Activated CD8-positive, alpha-beta T cell treated with anti-CD3 and anti-CD28 coated beads for 36 hours (primary cell): ENCODE measurements at places on chromosomes 5 and 9. TPM values are rescaled to one million over a fixed set of nuclear protein-coding genes. Genes with fewer than 3 reads are reported as not detected.

- peak; percentile 83 for DNase-seq
Observed at GRCh38 chr9:130239741-130240241, 25.8 kb upstream of the HMCN2 start.

DNA sequence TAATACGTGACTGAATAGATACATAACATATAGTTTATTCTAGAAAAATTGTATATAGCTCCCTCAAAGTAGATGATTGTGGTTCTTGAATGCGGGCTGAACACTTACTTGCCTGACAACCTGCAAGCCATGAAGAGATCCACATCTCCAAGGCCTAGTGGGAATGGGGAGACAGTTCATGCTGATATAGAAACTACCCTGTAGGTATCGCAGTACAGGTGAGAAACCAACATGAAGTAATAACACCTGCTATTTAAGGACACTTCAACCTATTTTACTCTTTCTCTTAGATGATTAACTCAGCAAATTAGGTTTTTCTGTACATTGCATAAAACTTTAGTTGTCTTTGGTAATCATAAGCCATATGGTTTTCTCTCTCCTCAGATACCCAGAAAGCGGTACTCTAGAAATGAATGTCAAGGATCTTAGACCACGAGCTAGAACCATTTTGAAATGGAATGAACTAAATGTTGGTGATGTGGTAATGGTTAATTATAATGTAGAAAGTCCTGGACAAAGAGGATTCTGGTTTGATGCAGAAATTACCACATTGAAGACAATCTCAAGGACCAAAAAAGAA, 47.3 kb downstream of the UHRF2 start:
- no peak for DNase-seq

DNA sequence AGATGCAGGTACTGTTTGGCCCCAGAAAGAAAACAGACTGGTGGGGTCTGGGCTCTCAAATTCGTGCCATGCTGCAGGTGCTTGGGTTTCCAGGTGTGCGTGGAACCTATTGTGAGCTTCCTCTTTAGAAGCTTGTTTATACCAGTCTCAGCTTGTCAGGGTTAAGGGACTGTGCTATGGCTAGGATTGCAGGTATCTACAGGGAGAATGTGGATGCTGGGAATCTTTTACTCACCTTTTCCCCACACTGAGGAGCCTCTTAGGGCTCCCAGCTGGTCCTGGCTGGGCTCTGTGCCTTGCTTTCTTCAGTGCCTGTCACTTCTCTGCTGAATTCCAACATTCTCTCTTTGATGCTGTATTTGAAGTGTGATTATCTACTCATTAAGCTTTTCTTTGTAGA, 111.8 kb downstream of the WDR70 start:
- no peak for DNase-seq

DNA sequence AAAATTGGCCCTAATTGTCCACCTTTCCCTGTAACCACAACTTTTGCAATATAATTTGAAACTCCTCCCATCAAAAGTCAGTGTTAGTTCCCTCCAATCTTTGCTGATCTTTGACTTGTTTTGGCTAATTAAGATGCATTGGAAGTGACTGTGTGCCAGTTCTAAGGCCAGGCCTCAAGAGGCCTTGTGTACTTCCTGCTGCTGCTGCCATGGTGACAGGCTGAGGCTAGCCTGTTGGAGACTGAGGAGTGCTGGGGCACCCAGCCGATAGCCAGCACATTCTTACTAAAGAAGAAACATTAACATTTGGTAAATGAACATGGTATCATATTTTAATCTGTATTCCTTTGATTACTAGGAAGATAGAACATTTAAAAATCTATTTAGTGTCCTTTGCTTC, 86.5 kb downstream of the SREK1 start:
- DNase-seq, result no peak

DNA sequence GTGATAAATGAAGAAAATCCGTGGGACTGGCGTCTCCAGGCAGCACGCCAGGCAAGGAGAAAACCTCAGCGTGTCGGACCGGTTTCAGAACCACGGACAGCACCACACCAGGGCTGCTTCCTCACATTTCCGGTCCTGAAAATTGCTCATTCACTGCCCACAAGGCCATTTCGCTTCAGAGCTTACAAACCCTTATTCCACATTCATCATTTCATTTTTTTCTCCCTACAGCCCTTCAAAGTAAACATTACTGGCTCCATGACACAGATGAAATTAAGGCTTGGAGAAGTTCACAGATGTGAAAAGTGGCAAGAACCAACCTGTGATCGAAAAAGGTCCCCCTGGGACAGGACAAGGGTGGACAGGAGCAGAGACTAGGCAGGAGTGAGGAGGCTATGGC, 1.5 kb upstream of the GPRIN1 start:
- DNase-seq, result peak; percentile 76

Gene FOXD1
- 0.99 TPM for total RNA-seq

DNA sequence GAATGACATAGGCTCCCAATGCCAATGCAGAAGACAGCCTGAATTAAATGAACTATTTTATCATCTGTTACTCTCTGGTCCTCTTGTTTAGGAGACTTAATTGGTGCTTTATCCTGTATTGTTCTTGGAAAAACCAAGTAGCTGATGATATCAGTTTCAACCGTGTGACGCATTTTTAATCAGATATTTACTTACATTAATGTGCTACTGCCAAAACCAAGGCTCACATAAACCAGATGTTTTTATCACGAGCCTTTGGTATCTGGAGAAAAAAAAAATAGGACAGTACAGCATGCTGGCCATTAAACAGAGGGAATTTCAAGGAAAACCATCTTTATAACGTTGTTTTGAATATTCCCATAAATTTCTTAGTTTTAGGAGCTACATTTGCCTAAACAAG, 90.1 kb downstream of the ICE1 start:
- no peak for DNase-seq

DNA sequence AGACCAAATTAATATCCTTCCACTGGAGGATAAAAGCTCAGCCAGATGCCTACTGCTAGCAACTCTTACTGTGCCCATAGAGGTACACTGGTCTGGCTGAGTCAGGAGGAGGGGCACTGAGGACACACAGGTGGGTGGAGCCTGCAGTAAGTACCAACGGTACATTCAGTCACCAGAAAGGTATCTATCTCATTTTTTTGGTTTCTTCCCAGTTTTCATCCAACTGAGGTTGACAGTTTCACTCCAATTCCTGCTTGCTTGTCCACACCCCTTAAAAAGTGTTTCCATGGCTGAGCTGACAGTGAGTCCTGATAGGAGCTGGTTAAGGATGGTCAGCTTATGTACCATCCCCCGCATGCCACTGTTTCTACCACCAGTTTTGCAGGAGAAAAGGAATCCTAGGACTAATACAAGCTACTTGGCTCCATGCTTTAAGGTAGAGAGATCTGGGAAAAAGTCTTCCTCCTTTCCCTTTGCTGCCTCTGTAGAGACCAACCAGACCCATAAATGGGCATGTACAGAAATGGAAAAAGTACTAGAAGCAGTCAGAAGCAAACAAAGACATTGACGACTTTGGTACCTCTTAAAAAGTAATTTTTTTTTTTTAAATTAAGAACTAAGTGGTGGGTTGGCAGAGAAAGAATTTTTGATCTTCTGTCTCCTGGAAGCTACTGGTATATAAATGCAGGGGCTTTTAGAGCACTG, 3.2 kb downstream of the ELL2 start:
- DNase-seq, result peak; percentile 22

Gene DDX4
- total RNA-seq, result not detected

Gene NME5
- not detected for total RNA-seq

GRCh38 chr9:110526426-110526825, 53.1 kb downstream of the SVEP1 start:
- no peak for DNase-seq

Gene BAAT
- not detected for total RNA-seq

- no peak for DNase-seq
Observed at GRCh38 chr9:5263351-5264218, 32.4 kb downstream of the INSL4 start.

- peak; percentile 39 for DNase-seq
Observed at GRCh38 chr5:1783216-1783554, 16.5 kb downstream of the MRPL36 start.

Gene SPOCK1
- total RNA-seq, result not detected

DNA sequence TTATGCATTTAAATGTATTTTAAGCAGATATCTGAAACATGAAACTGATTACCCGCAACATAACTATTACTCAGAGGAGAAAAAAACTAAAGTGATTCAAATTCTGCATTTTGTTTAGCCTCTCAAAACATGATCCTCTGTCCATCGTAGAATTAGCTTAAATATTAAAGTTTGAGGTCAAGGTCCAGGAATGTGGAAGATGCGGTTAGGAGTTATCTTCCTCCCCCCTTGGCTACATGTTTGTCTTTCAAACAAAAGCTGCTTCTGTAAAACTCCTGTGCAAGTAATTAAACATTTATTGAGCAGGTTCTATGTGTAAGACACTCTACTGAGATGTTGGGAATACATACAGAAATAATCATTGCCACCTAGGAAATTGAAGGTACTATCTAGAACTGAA, 175.0 kb upstream of the ISL1 start:
- no peak for DNase-seq

DNA sequence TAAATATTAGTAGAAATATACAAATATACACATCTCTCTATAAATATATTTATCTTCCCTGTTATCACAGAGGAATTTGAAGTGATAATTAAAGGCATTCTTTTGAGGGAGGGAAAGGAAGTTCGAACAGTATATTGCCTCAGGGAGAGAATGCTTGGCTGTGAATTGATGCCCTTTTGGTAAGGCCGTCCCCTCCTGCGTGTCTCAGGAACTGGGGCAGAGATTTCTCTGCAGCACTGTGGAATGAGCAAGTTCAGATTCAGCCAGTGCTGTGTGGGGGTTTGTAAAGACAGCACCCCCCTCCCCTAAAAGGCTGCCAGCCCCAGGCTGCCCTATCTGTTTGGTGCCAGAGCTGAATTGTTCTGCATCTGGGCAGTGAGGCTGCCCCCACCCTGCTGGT, 42.0 kb downstream of the UBE2QL1 start:
- DNase-seq, result no peak

Gene INSL6
- not detected for total RNA-seq

- DNase-seq, result no peak
Observed at GRCh38 chr5:110094548-110094947, 404.8 kb downstream of the MAN2A1 start.
